Activated effector memory CD4-positive, alpha-beta T cell treated with Interleukin-2 at 50 U/mL for 16 hours (primary cell): ENCODE measurements at places on chromosomes 5 and 9.

DNA sequence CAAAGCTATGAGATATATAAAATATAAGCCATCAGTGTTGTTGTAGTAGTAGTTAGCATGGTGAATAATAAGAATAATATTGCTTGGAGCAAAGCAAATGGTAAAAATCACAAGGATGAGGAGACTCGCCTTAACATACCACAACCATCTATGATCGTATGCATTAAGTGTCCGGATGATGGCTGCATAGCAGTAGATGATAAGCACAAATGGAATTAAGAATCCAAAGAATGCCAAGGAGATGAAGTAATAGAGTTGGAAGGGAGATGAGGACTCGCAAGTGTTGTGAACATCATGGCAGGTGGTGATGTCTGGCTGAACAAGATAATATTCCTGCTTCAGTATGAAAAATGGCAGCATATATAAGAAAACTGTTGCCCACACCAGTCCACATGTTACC lies 5.5 kb downstream of the F2RL2 start:
- no peak for DNase-seq

GRCh38 chr5:164763206-164763605 lies 1257.8 kb downstream of the MAT2B start:
- no peak for DNase-seq

- DNase-seq, result no peak
Observed at GRCh38 chr5:178141550-178141949, 10.7 kb downstream of the RMND5B start.

DNA sequence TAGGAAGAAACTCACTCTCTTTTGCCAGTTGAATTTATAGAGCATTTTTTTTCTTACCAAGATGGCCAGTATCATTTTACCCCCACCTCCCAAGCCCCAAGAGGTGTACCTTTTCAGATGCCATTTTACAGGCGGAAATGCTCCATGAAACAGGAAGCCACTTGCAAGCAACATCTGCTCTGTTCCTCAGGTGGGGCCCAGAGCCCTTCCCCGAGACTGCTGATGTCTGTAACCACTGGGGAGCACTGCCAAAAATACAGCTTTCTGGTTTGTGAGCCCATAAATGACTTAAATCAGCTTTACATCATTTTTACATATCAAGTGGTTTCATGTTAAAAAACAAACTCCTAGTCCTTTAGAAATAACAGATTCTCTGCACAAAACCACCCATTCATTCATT lies 42.9 kb upstream of the GARNL3 start:
- DNase-seq, result no peak

GRCh38 chr5:180253036-180253824 lies 38.7 kb downstream of the MAPK9 start:
- no peak for DNase-seq

DNA sequence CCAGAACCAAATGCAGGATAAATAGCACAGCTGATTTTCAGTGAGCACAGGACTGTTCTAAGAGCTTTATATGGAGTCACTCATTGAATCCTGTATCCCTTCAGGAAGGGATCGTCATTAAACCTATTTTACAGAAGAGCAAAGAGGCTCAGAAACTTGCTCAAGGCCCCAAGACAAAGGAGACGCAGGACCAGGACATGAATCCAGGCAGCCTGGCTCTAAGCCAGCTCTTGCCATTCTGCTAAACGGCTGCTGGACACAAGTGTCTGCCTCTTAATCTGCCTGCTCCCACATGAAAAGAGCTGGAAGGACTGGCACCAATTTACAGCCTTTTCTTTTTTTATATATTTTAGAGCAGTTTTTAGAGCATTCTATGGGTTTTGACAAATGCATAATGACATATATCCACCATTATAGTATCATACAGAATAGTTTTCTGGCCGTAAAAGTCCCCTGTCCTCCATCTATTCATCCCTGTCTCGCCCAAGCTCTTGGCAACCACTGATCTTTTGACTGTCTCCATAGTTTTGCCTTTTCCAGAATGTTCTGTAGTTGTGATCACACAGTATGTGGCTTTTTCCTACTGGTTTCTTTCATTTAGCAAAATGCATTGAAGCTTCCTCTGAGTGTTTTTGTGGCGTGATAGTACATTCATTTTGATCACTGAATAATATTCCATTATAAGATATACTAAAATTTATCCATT lies 37.5 kb downstream of the RETREG1 start:
- DNase-seq, result no peak

DNA sequence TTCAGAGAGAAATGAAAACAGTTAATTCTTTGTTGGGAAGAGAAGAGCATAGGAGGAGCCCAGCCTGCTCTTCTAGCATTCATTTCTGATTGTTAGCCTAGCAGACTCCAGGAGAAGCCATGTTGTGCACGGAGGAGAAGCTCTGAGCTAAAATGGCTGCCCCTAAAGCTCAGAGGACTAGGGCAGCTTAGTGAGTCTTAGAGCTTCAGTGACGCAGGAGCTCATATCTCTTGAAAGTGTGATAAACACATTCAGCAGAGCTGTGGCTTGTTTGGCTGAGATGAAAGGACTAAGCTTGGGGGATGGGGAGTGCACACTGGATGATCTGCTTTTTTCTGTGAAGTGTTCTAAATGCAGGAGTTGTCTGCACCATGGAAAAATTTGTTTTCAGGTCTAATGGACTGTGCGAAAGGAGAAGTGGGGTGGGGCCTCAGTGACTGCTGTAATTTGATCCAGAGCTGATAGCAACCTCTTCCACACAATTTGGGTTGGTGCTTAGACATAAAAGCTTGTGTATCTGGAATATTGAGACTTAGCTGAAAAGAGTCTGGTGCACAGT lies 58.5 kb downstream of the ZNF462 start:
- no peak for DNase-seq

GRCh38 chr5:153974813-153975163 lies 63.9 kb downstream of the FAM114A2 start:
- DNase-seq, result no peak

DNA sequence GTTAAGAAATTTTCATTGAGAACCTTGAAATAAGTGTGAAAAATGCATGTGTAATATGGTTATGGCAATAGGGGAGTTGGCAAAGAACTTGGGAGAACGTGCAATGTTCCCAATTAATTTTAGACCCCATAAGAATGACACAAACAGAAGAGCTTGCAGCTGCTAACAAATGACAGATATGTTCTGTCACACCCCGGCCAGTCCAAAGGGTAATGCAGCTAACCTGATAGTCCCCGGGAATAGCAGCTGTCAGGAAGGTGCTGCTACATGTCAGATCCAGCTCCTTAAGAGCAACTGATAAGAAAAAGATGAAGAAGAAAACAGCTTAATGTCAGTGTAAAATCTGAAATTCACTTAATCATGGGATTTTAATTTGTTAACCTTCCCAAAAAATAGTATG lies 30.4 kb downstream of the SEMA5A start:
- DNase-seq, result no peak

DNA sequence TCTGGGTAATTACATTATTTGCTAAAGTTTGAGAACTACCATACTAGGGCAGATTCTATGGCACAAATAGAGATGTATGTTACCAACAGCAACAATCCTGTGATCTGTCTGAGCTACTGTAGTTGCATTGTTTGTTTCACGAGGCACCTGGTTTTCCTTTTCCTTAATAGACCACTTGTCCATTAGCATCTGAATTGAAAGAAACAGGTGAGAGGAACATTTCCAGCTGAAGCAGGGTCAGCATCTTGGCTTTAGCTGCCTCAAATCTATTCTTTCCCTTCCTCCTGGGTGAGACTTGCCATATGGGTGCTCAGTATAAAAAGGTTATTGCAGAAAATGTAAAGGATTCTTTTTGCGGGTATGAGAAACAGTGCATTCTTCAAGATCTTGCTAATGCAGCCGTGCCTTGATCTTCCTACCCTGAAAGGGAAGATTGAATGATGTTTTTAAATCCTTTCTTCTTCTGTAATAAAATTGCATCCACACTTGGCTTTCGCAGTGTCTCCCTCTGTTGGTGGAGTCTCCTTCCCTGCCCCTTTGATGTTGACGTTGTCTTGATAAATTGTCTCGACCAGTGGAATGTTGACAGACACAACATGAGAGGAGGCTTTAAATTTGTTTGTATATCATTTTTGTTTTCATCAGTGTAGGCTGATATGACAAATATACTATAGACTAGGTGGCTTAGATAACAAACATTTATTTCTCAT lies 118.0 kb upstream of the BRINP1 start:
- no peak for DNase-seq
